Thyroid gland (tissue), 4 donors: ENCODE measurements at places on chromosomes 16 and 17.
A peak's percentile ranks its signal among the peaks of the same experiment; 100 is the strongest.

- H3K4me3 ChIP-seq, result peak overlapping the region; percentile 16
- H3K27ac ChIP-seq, result peak overlapping the region; percentile 92
- H3K36me3 ChIP-seq, result peaks cover 13% of the 10 kb centered on the region
Observed at GRCh38 chr16:56684256-56684925, 2.1 kb downstream of the MT1X start.

GRCh38 chr17:12686486-12686885 lies 20.8 kb downstream of the MYOCD start:
- no peaks in the 10 kb centered on the region for H3K27me3 ChIP-seq
- no peaks in the 10 kb centered on the region for H3K36me3 ChIP-seq
- no peak for DNase-seq
- H3K4me3 ChIP-seq, result no peak overlapping the region
- peaks cover 3% of the 10 kb centered on the region for H3K4me1 ChIP-seq

DNA sequence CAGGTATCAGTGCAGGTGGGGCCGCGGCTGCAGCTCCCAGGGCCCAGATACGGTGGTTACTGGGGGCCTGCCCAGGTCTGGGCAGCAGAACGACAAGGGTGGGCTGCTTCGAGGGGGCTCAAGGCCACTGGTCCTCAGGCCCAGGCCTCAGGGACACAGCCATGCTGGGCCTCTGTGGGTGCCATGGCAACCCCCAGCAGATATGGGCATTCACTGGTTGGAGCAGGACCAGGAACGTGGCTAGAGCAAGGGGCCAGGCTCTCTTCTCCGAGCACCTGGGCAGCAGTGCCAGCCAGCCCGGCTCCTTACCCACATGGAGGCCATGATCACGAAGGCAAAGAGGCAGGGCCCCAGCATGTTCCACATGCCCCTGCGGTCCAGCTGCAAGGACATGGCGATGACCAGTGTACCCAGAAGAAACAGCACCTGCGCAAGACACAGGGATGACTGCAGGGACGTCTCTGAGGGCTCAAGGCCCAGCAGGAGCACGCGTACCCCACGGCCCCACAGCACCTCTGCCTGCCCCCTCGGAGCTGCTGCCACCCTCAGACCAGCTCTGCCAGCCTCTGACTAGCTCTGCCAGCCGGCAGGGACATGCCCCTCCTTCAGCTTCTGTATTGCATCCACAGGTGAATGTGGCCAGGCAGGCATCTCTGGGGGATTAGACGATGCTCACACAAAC lies 2.1 kb upstream of the MRPL28 start:
- H3K4me3 ChIP-seq, result no peak overlapping the region
- H3K36me3 ChIP-seq, result peaks cover 46% of the 10 kb centered on the region
- DNase-seq, result no peak

DNA sequence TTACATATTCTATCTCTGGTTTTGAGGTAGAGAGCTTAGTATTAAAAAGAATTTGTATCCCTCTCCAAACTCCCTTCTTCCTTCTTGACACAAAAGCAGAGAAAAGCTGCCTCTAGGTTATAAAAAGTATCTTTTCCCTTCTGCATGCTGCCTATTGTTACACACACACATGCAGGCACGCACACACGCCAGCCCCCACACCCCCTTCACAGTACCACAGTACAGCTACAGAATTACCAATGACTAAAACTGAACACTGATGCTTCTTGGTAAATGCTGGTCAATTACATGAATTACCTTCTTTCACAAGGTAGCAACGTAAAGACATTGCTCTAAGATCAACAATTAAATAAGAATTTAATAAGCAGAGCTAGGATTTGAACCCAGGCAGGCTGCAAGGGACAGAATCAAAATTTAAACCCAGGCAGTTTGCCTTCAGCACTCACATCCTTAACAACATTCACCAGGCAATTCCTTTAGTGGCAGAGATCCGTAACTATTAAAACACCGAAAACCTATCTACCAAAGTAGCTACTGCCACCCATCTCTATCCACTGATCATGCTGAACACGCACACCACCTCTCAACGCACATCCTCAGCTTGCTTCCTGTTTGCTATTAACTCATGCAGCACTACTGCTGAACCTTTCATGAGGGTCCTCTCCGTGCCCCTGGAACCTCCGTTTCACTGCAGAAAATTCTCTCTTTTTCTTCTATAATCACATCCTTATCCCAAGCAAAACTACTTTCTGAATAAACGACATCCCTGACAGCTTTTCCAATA lies 37.8 kb downstream of the YWHAE start:
- H3K27me3 ChIP-seq, result no peaks in the 10 kb centered on the region
- H3K4me1 ChIP-seq, result peaks cover 14% of the 10 kb centered on the region
- peaks cover 21% of the 10 kb centered on the region for H3K36me3 ChIP-seq
- no peak for DNase-seq
- no peak overlapping the region for H3K27ac ChIP-seq
- no peak overlapping the region for H3K4me3 ChIP-seq

DNA sequence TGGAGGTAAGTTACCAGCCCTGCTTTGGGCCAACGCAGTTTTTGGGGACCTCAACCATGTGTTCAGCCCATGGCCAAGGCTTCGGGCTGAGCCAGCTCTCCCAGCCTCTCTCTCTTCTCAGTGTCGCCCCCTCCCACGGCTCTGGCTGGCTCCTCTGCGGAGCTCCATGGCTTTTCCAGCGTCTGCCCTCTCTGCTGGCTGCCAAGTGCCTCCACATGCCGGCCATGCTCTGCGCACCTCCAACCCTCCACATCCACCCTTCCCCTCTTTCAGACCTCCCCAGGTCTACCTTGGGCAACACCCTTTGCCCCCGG lies 23.2 kb downstream of the COTL1 start:
- DNase-seq, result no peak
- no peaks in the 10 kb centered on the region for H3K27me3 ChIP-seq
- no peak overlapping the region for H3K4me3 ChIP-seq
- H3K36me3 ChIP-seq, result no peaks in the 10 kb centered on the region
- H3K27ac ChIP-seq, result no peak overlapping the region

GRCh38 chr17:8057691-8058114 lies 18.8 kb downstream of the ALOX15B start:
- no peaks in the 10 kb centered on the region for H3K4me1 ChIP-seq
- H3K4me3 ChIP-seq, result no peak overlapping the region
- no peaks in the 10 kb centered on the region for H3K36me3 ChIP-seq
- H3K27me3 ChIP-seq, result peaks cover 18% of the 10 kb centered on the region
- peak; percentile 49 for DNase-seq

DNA sequence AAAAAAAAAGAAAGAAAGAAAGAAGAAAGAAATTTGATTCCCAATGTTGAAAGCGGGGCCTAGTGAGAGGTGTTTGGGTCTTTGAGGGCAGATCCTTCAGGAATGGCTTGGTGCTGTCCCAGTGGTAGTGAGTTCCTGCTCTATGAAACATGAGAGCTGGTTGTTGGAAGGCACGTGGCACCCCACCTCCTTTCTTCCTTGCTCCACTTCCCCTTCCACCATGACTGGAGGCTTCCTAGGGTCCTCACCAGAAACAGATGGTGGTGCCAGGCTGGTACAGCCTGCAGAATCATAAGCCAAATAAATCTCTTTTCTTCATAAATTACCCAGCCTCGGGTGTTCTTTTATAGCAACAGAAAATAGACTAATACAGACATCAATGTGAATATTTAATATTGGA lies 147.3 kb upstream of the KCNJ18 start:
- no peaks in the 10 kb centered on the region for H3K4me1 ChIP-seq
- no peak overlapping the region for H3K27ac ChIP-seq
- H3K36me3 ChIP-seq, result no peaks in the 10 kb centered on the region
- no peaks in the 10 kb centered on the region for H3K27me3 ChIP-seq
- no peak for DNase-seq

DNA sequence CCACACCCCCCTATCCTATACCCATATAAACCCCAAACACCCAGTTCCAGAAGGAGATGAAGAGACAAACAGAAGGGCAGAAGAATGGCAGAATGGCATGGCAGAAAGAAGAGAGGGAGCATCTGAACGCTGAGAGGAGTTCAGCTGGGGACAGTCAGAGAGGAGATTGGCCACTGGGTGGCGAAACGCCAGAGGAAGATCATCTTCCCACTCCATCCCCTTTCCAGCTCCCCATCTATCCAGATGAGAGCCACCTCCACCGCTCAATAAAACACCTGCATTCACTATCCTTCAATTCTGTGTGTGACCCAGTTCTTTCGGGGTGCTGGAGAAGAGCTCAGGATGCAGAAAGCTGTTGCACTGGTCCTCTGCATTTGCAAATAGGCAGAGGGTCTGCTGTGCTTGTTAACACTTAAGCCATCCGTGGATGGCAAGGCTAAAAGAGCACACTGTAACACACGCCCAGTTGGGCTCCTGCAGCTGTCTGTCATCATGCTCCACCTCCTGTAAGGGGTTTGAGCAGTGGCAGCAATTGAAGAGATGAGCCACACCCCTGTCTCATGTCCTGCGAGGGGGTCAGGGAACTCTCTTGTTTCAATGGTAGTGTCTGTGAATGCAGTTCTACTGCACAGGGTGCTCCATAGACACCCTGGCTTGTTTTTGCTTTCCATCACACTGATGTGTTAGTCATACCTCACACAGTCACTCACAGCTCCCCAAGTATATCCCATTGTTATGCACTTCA lies 1034.8 kb upstream of the RBFOX1 start:
- H3K36me3 ChIP-seq, result no peaks in the 10 kb centered on the region
- H3K4me3 ChIP-seq, result no peak overlapping the region
- no peaks in the 10 kb centered on the region for H3K4me1 ChIP-seq
- H3K27me3 ChIP-seq, result no peaks in the 10 kb centered on the region
- H3K27ac ChIP-seq, result no peak overlapping the region
- DNase-seq, result no peak

DNA sequence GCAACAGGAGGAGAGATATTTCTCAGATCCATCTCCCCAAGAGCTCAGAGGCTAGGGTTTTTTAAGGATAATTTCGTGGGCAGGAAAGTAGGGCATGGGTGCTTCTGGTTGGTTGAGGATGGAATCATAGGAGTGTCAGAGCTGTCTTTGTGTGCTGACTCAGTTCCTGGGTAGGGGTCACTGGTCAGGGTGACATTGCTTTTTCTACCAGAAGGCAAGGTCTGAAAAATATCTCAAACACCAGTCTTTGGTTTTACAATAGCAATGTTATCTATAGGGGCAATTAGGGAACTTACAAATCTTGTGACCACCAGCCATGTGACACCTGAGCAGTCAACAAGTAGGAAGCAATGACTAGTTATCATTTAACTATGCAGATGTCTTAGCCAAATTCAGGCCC lies 82.9 kb upstream of the DYNLRB2 start:
- H3K27me3 ChIP-seq, result no peaks in the 10 kb centered on the region
- H3K36me3 ChIP-seq, result no peaks in the 10 kb centered on the region
- no peak overlapping the region for H3K27ac ChIP-seq
- H3K4me1 ChIP-seq, result no peaks in the 10 kb centered on the region

- no peak overlapping the region for H3K27ac ChIP-seq
- no peaks in the 10 kb centered on the region for H3K4me1 ChIP-seq
- no peak overlapping the region for H3K4me3 ChIP-seq
- H3K27me3 ChIP-seq, result no peaks in the 10 kb centered on the region
- DNase-seq, result no peak
Observed at GRCh38 chr17:61152898-61153297, 246.7 kb upstream of the TBX2 start.

- H3K4me3 ChIP-seq, result no peak overlapping the region
- no peaks in the 10 kb centered on the region for H3K4me1 ChIP-seq
- no peak for DNase-seq
- H3K36me3 ChIP-seq, result no peaks in the 10 kb centered on the region
- no peak overlapping the region for H3K27ac ChIP-seq
- H3K27me3 ChIP-seq, result peaks cover 26% of the 10 kb centered on the region
Observed at GRCh38 chr17:79608624-79608959, 2.3 kb downstream of the RBFOX3 start.

DNA sequence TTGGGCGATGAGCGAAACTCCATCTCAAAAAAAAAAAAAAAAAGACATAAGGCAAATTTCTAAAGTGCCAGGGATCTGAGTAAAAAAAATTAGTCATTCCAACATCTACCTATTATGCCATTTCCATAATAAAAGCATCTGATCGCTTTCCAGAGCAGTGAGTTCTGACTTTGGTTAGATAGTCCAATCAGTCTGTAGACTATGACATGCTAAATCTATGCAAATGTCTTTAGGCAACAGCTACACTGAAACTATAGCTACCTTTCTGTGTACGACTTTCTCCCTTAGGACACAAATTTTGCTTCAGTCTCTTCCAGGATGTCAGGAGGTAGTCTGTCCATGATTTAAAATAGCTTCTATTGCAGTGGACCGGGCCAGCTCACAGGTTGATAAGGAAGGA lies 58.9 kb upstream of the ARHGAP44 start:
- H3K4me3 ChIP-seq, result no peak overlapping the region
- peaks cover 13% of the 10 kb centered on the region for H3K4me1 ChIP-seq
- H3K27ac ChIP-seq, result peak overlapping the region; percentile 79
- H3K36me3 ChIP-seq, result no peaks in the 10 kb centered on the region

DNA sequence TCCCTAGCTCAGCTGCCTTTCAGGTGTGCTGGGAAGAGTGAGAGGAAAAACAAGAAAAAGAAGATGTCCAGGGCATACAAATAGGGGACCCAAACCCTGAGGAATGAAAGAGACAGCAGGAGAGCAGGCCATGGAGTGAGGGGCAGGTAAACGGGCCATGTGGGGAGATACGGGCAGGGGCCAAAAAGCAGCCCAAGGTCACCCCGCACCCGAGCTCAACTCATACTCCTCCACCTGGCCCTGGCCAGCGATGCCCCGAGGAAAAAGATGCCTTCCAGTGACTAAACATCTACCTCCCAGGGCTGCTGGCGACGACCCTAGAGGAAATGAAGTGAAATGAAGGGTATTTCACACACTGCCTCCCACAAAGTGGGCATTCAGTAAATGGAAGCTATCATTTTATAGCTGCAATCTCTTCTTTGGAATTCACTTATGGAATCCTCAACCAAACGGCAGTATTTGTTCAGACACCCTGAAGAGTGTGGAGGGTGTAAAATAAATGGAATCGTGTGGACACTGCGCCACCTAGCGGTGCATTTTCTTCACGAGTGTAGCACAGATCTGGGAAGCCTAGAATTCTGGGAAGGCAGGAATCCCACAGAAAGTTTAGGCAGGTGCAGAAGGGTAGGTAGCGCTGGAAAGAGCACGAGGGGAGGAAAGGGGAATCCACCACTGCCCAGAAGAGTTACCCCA lies 14.9 kb downstream of the ELAC2 start:
- H3K27ac ChIP-seq, result peak overlapping the region; percentile 67
- H3K36me3 ChIP-seq, result peaks cover 61% of the 10 kb centered on the region
- H3K27me3 ChIP-seq, result no peaks in the 10 kb centered on the region
- peaks cover 20% of the 10 kb centered on the region for H3K4me1 ChIP-seq
